ENCODE measurements at places on chromosomes 4 and X. TPM values are rescaled to one million over a fixed set of nuclear protein-coding genes. Genes with fewer than 3 reads are reported as not detected.

DNA sequence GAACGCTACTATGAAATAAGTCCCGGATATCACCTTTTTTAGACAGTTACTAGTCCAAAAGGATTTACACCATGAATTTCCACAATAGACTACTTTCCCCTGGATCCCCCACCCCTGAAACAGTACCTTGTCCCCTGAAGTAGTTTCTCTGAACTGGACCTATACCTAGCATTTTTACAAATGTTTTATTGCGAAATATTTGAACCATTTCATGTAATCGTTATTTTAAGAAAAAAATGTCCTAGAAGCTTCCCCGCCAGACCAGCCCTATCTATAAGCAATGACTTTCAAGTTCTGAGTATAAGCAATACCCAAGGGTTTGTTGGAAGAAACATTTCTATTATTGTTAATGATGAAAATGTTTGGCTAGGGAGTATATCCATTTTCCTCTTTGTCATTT is 517.8 kb upstream of the IGFBP7 start:
- DNase-seq: no peak

The GUCY1B1 gene
- total RNA-seq: 4.0 TPM

DNA sequence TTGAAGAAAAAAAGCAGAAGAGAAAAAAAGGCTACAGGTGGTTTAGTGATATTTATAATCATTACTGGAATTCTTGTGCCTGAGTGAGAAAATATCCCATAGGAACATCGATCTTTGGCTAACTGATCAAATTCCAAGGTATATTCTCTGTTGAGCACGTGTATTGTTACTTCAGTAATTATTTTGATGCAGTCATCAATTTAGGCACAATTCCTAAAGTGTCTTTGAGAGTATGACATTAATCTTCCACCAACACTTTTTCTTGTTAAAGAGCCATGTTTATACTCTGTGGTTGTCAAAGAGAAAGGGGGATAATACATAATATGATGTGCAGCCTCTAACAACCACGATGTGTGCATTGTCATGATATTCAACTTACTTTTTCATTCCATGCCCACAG is 151.1 kb downstream of the TSPAN5 start:
- no peak for DNase-seq

The RPA4 gene
- total RNA-seq: 0.83 TPM

DNA sequence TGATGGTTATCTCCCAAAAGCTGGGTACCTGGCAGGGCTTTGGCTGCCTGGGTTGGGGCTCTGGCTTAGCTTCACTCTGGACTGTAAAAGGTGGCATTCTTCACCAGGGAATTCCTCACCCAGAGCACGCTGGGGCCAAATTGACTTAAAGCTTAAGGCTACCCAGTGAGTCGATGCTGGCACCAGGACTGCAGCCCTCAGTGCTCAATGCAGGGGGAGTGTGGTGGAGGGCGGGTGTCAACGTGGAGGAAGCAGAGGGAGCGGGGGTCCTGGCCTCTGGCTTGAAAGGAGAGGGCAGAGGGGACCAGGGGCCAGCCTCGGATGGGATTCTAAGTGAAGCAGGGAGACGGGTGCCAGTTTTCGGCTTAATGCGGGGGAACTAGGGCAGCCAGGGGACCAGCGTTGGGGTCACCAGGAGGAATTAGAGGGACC is 446 bp upstream of the FAM50A start:
- DNase-seq: no peak

The NLGN4X gene
- not detected for total RNA-seq

- DNase-seq: no peak
These were observed 138.0 kb downstream of the ZNF674 start for GRCh38 chrX:46407036-46407752.

DNA sequence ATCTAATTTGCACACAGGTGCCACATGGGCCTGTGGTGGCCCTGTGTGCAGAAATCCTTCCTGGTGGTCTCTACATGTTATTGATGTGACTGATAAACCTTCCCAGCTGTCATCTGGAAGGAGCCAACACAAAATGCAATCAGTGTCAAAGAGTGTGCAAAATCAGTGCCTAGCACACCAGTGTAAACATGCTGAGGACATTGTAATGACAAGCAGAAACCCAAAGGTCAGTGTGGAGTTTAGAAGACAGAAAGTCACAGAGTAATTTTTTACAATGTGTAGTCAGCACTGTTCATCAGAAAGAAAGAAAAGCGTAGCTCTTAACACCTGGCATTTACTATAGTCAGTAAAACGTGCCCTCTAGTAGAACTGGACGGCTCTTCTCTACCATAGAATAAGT is 50.3 kb downstream of the PHKA2 start:
- no peak for DNase-seq

The MRPL1 gene
- 24.8 TPM for total RNA-seq

DNA sequence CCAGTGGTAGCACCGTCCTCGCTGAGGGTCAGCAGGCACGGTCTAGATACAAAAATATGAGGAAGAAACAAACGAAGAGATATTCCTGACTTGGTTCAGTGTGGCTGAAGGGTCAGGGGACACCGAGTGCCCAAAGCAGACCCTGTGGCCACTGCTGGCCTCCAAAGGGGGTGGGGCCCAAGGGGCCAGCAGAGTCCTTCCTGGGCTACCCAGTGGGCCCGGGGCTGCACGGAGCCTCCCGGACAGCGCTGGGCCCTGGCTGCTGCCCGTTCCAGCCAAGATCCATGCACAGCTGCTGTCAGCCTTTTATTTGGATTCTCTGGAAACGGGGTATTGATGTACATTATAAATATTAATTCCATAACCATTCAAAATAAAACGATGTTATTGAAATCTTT is 20.4 kb downstream of the NELFA start:
- no peak for DNase-seq

GRCh38 chr4:127045861-127046260 is 586.9 kb upstream of the INTU start:
- DNase-seq: peak; percentile 46

The FAT4 gene
- total RNA-seq: 5.5 TPM

- DNase-seq: no peak
These were observed 289.5 kb upstream of the PPARGC1A start for GRCh38 chr4:24179201-24179840.

DNA sequence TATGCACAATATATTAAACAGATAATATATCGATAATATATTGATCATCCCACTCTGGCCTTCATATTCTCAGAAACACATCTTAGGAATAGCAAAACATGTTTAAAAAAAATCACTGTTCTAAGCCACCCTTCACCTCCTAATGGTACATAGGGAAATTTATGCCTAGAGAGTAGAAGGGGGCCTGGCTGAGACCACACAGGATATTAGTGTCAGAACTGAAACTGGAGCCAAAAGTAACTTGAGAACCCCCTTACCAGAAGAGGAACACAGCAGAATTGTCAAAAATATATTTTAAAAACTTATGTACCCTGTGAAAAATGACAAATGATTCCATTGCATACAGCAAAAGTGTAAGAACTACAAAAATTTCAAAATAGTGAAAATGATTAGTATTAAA is 173.1 kb downstream of the VSIG4 start:
- no peak for DNase-seq

GRCh38 chr4:43132010-43132582 is 239.6 kb downstream of the GRXCR1 start:
- DNase-seq: peak; percentile 52

The FREM3 gene
- total RNA-seq: not detected

The SPP1 gene
- 1.3 TPM for total RNA-seq

The ZNF185 gene
- total RNA-seq: 46.6 TPM

- DNase-seq: peak; percentile 47
These were observed 754.8 kb upstream of the FRG1 start for GRCh38 chr4:189185810-189186432.

DNA sequence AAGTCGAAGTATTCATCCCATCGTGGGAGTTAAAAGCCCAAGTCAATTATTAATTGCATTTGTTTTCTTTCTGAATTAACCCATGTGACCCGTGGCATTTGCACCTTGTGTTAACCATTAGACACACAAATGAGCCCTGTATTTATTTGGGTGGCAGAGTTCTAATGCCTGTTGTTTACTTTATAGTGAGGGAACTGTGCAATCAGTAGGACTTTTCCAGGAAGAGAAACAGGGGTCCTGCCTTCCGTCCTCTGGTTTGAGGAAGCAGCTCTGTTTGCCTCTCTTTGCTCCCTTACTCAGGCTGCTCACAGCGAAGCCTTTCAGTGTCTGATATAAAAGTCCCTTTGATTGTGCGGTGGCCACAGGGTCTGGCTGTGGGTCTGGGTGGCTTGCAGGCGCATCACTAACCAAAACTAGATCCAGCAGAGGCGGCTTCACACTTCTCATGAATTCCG is 263.6 kb downstream of the PTTG2 start:
- DNase-seq: no peak

GRCh38 chrX:150926791-150927190 is 28.3 kb upstream of the CD99L2 start:
- no peak for DNase-seq
